ENCODE measurements at places on chromosomes 11 and 22.

DNA sequence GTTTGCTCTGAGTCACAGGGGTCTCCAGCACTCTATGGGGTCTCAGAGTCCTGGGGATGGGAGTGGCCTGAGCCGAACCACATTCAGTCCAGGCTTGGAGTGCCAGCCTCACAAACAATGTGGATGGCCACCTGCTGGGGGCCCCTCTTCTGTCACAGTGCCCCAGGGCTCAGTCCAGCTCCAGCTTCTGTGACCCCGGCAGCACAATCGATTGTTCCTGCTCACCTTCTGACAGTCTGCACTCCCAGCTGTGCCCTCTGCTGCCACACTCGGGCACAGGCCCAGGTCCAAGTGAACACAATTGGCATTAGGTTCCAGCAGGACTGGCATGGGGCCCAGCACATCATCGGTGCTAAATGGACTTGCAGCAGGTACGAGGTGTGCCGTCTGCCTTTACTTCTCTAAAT is 84.8 kb downstream of the TP53I11 start:
- no peak for DNase-seq

DNA sequence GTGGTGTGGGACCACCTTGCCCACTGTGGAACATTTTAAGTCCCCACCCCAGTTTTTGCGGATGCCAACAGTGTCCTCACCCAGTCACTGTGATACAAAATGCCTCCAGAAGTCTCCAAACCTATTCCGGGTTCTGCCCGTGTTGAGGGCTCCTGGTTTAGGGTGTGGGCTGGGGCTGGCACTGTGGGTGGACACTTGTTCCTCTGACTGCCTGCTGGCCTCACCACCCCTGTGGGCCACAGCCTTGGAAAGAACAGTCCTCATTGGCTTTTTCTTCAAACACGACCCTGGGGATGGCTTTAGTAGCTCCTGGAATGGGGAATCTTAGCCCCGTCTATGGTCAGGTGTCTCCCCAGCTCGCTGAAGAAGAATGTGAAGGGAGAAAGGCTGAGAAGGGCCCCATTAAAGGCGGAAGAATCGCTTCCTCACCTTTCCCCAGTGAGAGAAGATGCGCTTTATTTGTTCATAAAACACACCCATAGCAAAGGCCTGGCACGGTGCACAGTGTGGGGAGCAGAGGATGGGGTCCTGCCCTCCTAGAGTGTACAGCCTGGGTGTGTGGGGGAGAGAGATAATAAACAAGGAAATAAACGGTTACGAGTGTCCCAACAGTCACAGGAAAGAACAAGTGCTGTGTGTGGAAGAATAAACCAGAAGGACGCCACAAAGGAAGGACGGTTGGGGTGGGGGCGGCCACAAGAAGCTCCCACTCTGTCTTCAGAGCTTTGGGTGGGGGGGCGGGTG is 91.6 kb upstream of the SLC22A12 start:
- no peak for DNase-seq

DNA sequence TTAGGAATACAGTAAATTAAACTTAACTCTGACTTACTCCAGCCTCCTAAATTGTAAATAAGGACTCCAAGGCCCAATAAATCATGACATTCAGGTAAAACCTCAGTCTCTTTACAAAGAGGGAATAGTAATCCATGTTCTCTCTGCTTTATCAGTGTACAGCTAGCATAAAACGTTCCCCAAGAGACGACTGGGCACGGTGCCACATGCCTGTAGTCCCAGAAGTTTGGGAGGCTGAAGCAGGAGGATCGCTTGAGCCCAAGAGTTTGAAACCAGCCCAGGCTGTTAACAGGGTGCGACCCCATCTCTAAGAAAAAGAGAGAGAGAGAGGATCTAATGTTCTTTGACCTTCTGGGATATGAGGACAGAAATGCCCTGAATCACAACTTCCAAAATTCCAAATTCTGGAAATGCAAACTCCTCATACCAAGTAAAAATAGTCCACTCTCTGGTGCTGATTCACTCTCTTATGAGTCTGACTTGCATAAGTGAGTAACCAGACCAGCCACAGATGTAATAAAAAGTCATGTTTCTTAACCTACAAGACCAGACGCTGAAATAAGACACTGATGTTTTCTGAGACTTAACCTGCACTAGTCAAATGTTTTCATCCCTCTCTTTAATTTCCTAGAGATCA is 25.5 kb downstream of the NNMT start:
- no peak for DNase-seq

DNA sequence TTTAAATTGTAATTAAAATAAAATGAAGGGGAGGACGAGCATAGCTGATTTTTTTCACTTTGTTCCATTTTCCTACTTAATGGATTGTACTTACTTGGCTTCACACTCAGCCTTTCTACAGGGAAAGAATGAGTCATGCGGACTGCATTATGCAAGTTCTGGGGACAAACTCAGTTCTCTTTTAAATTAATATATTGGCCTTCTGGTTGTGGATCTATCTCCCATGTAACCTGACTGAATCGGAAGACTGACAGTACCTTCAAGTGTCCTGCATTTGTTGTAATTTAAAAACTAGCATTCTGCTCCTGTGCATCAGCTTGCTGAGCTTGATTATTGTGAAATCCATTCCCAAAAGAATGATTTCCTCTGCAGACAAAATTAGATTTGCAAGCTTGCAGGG is 12.2 kb downstream of the OR8D1 start:
- peak; percentile 3 for DNase-seq

DNA sequence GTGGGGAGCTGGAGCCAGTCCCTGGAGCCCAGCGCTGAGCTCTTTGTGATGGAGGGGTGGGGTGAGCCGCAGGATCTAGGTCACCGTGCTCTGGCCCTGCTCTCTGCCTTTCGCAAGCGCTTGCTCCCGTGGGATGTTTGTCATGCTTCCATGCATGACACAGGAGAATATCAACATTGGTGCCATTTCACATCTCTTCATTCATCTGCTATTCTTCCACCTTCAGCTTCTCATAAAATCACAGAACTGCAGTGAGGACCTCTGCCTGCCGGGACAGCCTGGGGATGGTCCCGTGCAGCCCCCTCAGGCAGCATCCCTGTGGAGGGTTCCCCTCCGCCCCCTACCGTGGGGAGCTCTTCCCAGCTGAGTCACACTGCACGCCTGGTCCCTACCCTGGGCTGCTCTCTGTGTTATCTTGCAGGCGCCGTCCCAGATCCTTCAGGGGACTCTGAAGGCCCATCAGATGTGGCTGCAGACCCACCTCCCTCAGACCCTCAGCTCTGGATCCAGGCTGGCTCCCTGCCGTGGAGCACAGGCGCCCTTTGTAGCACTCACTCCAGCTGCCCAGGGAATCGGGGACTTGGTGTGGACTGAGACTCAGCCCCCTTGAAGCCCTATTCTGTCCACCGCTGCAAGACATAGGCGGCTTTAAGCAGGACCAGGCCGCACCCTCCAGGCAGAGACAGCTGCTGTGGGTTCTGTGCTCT is 5.1 kb upstream of the SEPTIN5 start:
- DNase-seq, result no peak

Data from spinal cord (tissue), 10 donors.